ENCODE measurements at places on chromosomes 16 and 17. TPM values are rescaled to one million over a fixed set of nuclear protein-coding genes. Genes with fewer than 3 reads are reported as not detected.

NPIPA3 gene
- total RNA-seq, result 2.8 TPM

ARHGDIG gene
- 3.5 TPM for total RNA-seq

AANAT gene
- total RNA-seq, result not detected

- DNase-seq, result peak; percentile 37
Observed at GRCh38 chr16:54317101-54317611, 30.6 kb upstream of the IRX3 start.

DNA sequence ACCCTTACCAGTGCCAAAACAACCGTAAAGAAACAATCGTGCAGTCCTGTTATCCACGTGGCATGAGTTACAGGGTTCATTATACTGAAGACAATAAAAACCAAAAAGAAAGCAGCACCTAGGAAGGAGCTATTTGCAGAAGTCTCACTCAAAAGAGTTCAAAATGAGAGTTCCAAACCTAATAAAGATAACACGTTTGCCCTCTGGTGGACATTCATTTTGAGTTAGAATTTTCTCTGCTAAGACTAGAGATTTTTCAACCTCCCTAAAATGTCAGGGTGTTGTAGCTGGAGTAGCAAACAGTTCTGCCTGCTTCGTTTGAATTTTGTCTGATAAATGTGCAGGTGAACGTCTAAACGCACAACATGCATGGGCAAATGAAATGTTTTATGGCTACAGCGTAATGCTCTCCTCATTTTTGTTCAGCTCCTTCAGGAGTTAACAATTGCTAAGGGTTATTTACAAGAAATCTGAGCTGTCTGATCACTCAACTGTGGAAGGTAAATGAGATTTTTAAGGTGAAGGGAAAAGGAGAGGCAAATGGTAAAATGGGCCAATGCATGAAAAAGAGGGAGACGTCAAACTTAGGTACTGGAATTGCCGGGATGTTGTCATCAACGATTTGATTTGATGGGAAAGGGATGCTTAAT lies 1067.9 kb upstream of the EEF2KMT start:
- DNase-seq, result no peak

DNA sequence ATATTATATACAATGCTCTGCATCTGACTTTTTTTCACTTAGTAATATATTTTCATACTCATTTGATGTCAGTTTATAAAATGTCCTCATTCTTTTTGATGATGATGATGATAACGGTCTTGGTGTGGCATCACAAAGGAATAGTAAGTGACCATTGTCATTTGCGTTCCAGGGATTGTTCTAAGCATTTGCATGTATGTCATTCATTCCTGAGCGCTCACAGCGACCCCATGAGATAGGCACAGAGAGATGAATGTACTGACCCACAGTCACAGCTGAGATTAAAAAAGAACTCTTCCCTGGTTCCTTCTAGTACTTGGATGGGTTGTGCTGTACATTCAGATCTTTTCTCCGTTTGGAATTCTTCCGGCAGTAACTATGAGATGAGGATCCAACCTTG lies 21.2 kb upstream of the MSI2 start:
- no peak for DNase-seq

DNA sequence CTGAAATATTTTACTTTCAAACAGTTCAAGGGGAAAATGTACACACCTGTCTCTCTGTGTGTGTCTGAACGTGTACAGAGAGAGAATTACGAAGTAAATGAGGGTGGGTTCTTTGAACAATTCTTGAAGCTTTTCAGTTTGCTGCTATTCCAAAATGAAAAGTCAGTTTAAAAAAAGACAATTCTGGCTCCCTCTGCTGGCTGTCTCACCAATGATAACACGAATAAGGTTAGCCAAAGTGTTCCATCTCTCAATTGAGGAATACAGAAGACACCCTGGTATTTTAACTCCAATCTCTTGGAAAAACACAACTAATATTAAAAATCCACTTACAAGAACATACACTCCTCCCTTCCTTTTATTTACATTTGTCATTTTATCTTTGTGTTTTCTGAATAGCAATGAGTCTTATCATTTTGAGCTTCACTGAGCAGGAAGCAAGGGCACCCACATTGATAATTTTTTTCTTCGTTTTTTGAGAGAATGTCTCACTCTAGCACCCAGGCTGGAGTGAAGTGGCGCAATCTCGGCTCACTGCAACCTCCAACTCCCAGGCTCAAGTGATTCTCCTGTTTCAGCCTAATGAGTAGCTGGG lies 20.5 kb downstream of the EFTUD2 start:
- no peak for DNase-seq

GRCh38 chr17:40283662-40284061 lies 4.0 kb upstream of the CDC6 start:
- no peak for DNase-seq

- DNase-seq, result no peak
Observed at GRCh38 chr17:79743614-79744013, 12.9 kb downstream of the ENPP7 start.

KRT9 gene
- not detected for total RNA-seq

DNA sequence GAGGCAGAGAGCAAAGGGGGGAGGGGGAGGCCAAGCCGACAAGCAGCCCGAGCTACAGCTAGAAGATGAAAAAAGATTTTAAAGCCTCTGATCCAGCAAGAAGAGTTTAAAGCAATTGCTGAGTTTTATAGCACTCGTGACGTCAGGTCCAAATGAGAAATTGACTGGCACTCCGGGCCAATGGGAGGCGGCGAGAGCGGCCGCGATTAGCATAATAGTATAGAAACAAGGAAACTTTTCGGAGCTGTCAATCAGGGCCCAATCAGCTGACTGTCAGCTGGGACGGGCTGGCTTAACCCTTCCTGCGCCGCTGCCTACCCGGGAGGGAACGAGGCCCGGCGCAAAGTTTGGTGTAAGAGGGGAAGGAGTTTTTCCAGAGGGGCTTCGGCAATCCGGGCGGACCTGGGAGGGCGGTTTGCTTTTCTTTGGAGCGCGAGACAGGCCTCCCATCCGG lies at the start of gene MAF:
Gene MAF (minus strand): TSS at position 100 of the 454 bp plus-strand sequence. CDS start 835 bp downstream, outside the sequence.
- DNase-seq, result peak; percentile 95

- DNase-seq, result no peak
Observed at GRCh38 chr17:41061964-41062363, 2.0 kb upstream of the KRTAP2-3 start.

- peak; percentile 87 for DNase-seq
Observed at GRCh38 chr17:50206604-50207293, 5.3 kb upstream of the COL1A1 start.

DNA sequence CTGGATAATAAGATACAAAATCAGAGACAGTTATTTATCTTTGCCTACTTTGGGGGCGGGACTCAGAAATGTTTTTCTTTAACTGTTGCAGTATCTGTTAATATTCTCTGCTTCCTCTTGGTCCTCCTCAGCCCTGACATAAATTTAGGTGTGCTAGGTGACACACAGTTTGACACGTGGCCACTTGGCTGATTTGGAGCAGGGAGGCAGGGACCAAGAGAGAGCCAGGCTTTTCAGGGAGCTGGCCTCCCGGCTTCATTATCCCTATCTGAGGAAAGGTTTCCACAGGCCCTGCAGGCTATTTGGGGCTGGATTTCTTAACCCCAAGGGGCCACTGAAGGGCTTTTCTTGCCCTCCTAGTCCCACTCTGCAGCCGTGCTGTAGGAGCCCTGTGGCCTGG lies 20.1 kb upstream of the NAT9 start:
- DNase-seq, result no peak

GRCh38 chr16:48082516-48082915 lies 73.3 kb downstream of the ABCC12 start:
- DNase-seq, result no peak

DNA sequence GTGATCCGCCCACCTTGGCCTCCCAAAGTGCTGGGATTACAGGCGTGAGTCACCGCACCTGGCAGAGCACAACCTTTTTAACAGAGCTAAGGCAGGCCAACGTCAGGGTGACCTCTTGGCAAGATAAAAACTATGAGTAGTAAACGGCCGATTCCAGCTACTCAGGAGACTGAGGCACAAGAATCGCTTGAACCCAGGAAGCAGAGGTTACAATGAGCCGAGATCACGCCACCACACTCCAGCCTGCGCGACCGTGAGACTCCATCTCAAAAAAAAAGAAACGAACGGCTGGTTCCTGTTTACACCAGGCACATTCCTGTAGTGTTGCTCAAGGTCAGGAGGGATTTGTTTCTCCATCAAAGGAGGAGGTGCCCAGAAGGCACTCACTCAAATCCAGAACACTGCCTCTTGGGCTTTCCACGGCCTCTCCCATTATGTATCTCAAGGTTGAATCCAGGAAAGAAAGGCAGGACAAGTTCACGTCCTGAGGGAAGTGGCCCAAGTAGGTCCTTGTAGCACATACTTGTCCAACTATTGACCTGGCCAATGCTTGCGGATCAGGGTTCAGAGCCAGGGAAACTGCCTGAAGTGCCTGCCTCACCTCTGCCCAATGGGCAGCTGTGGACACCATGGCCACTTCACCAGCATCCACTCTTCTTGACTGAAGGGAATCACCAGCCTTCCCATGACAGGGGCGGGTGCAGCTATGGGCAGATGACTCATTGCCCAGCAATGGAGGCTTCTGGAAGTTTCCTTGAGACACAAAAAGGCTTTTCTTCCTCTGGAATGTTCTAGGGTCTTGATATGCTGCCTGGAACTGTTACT lies 13.5 kb downstream of the KNOP1 start:
- DNase-seq, result peak; percentile 69

DNA sequence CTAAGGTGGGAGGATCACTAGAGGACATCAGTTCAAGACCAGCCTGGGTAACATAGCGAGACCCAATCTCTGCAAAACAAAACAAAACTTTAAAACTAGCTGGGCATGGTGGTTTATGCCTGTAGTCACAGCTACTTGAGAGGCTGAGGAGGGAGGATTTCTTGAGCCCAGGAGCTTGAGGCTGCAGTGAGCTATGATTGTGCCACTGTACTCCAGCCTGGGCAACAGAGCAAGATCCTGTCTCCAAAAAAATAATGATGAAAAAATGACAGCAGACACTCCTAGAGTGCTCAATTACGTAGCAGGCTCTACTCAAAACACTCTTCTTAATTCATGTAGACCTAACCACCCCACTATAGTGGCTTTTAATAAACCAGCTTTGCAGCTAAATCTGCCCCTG lies 12.9 kb downstream of the ERN2 start:
- DNase-seq, result no peak

HSPB9 gene
- total RNA-seq, result 0.83 TPM

EXOC3L1 gene
- total RNA-seq, result 4.4 TPM

- DNase-seq, result peak; percentile 63
Observed at GRCh38 chr16:58515871-58516767, 802 bp downstream of the SETD6 start.

RNU2-1 gene
- total RNA-seq, result not detected

- DNase-seq, result no peak
Observed at GRCh38 chr16:15509593-15510535, 75.5 kb downstream of the BMERB1 start.

- DNase-seq, result peak; percentile 69
Observed at GRCh38 chr17:75691801-75692626, 24.9 kb downstream of the SAP30BP start.

GRCh38 chr17:79925242-79925957 lies 86.2 kb upstream of the CBX4 start:
- DNase-seq, result no peak

DNA sequence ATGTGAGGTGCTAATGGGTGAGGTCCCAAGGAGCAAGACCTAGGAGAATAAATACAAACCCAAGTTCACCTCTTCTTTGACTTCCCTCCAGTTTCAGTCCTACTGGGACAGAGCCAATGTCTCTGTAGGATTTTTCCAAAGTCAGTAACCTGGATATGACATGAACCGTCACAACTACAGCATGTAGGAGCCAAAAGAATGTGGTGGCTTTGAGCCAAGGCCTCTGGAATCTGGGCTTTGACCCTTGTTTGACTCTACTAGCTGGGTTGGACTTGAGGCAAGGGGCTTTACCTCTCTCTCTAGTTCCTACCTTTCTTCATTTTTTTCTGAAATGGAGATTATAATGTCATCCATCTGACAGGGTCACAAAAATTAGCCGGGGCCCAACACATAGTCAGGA lies 91.4 kb downstream of the CACNG3 start:
- no peak for DNase-seq

GRCh38 chr17:75032720-75033280 lies 14.0 kb downstream of the ATP5PD start:
- DNase-seq, result no peak

LPO gene
- not detected for total RNA-seq

GRCh38 chr16:1656808-1657617 lies 21.1 kb upstream of the JPT2 start:
- no peak for DNase-seq

SCGB1C2 gene
- not detected for total RNA-seq

DNA sequence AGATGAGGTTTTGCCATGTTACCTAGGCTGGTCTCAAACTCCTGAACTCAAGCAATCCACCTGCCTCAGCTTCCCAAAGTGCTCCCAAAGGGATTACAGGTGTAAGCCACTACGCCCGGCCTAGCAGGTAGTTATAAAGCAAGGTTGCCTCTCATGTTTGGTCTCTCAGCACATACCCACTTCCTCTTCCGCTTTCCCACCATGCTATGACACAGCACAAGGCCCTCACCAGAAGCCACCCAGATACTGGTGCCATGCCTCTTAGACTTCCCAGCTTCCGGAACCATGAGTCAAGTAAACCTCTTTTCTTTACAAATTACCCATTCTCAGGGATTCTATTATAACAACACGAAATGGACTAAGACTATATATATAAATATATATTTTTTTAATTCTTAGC lies 143.6 kb downstream of the COPRS start:
- no peak for DNase-seq

DNA sequence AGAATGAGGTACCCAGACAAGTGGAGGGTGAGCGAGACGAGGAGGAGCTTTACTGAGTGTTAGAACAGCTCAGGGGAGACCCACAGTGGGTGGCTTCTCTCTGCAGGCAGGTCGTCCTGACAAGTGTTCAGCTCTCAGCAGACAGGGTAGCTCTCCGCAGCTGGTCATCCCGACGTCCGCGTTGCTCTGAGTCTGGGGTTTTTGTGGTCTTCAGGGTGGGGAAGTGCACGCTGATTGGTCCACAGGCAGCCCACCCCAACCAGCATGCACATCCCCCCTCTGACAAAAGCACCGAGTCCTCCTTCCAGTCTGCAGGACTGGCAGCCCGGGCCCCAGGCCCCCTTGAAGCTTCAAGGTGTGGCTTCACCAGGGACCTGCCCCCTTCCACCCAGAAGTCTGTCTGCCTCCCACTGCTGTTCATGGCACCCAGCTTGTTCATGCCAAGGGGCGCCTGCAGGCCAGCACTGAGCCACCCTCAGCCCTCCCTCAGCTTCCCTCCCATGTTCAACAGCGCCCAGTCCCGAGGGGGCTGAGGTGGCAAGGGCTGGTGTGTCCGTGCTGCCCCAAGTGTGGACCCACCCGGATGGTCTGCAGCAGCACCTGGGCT lies 19.9 kb upstream of the WDR45B start:
- no peak for DNase-seq

GRCh38 chr16:20323591-20324117 lies 3.7 kb downstream of the GP2 start:
- no peak for DNase-seq

KRTAP17-1 gene
- not detected for total RNA-seq

DNA sequence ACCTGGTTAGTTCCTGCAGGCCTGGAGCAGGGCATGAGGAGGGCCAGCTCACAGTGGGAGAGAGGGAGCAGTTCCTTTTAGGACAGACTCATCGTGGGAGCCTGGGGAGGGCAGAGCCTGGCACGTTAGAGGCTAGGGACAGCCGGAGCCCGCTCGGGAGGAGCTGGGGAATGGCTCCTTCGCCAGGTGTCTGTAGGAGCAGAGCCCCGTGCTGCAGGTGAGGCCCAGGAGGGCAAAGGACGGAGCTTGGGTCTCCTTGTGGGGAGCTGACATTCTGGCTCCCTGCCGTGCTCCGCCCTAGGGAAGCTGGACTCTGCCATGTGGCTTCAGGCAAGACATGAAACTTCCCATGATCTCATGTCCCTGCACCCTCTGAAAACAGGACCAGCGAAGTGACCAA lies 18.7 kb upstream of the MTSS2 start:
- no peak for DNase-seq
